ENCODE measurements at places on chromosomes 7 and 10.

- no peak for DNase-seq
Measured at GRCh38 chr10:124741922-124742412, 2.2 kb downstream of the FAM53B start.

GRCh38 chr10:74888962-74889661, 62.7 kb downstream of the KAT6B start:
- DNase-seq: no peak

GRCh38 chr7:46244757-46245156, 323.7 kb upstream of the IGFBP3 start:
- DNase-seq: no peak

DNA sequence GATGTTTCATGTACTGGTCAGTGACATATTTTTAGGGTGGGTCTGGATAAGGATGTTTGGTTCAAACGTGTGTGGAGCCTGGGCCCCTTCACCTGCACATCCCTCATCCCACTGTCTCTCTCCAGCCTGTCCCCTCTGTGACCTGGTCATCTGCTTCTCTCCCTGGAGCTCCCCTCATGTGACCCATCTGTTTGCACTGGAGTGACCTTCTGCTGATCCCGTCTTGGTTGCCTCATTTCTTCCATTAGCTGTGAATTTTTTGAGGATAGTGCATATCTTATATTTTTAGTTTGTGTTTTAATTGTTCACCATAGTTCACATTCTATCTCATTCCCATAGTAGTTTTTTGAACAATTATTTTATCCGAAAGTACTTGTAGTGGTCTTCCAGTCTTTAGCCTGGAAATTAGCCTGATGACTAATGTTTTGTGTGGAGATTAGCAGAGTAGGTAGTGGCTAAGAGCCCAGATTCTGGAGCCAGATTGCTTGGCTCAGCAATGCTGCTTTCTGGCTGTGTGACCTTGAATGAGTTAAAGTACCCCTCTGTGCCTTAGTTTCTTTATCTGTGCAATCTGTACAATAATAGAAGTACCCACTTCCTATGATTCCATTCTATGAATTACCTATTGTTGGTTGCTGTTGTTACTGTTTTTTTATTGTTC, 224.5 kb downstream of the LRMDA start:
- no peak for DNase-seq

- DNase-seq: no peak
Measured at GRCh38 chr7:143479055-143479766, 1.5 kb downstream of the TAS2R41 start.

GRCh38 chr7:146115851-146116520, 615 bp upstream of the CNTNAP2 start:
- DNase-seq: no peak

DNA sequence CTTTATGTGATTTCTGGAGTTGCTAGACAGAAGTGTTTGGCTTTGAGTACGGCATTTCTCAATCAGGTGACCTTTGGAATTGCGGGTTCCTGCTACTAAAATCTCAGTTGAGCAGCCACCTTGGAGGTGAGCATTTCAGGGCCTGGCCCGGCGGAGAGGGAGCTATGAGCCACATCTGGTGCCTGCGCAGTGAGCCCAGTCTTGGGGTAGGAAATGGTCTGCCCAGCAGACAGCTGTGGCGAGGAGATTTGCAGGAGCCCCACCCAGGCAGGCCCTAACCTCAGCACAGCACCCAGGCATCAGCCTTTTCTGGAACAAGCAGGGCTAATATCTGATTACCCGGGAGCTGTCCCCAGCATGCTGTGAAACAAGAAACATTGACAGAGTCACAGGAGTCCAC, 547.9 kb upstream of the FOXK1 start:
- DNase-seq: no peak

- no peak for DNase-seq
Measured at GRCh38 chr7:70419526-70420380, 712.2 kb upstream of the GALNT17 start.

DNA sequence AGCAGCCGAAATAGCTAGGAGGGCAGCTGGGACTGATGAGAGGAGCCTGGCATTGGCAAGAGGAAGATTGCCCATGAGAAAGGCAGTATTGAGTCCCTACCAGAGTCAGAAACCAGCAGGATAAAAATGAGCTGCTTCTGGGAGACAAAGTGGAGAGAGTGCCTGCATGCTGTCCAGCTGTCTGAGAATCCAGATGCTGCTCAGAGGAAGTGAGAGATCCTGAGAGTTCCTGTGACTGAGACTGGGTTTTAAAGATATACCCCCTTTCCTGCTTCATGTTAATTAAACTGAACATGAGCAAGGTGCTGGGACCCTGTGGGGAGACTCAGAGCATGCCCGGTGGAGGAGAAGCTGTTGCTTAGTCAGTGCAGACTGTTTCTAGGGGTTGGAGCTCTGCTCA, 107.5 kb downstream of the KIF20B start:
- DNase-seq: no peak

- DNase-seq: no peak
Measured at GRCh38 chr7:82714883-82715282, 271.3 kb upstream of the CACNA2D1 start.

DNA sequence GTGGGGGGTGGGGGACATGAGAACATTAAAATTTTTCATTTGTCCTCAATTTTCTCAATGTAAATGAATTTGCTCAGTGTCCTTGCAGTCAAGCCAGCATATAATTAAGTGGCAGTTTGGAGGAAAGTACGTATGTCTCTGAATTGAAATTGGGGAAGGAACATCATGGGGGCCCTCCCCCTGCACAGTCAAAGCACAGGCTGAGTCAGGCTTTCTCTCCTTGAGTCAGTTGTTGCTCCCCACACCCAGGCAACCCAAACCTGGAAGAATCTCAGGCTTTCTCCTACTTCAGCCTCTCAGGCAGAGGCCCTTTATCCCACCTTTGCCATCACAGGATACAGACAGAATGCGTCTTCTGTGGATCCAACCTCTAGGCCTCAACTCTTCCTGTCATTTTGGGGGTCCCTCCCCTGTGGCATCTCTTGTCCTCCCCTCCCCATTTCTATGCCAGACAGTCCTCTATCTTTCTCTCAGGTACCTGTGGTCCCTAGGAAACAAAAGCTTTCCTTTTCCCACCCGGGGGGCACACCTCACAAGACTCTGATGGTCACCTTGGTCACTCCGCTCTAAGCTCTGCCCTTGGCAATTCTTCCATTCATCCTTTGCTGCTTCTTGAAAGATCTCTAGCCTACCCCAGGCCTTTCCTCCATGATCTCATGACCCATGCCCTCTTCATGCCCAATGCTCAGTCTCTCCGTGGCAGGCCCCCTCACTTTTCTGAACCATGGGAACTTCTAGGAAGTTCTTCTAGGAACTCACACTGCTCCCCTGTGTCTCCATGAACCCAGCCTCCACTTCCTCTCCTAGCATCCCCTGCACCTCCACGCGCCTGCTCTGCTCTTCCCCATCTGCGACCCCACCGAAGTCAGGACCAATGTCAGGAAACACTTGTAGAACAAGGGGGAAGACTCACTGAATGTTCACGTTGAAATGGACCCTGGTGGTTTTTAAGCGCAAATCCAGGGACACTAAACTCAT, 40.4 kb downstream of the CREB3L2 start:
- no peak for DNase-seq

- DNase-seq: no peak
Measured at GRCh38 chr10:47127188-47127785, 172.7 kb upstream of the GDF10 start.
